ENCODE measurements at places on chromosomes 3 and 15.

DNA sequence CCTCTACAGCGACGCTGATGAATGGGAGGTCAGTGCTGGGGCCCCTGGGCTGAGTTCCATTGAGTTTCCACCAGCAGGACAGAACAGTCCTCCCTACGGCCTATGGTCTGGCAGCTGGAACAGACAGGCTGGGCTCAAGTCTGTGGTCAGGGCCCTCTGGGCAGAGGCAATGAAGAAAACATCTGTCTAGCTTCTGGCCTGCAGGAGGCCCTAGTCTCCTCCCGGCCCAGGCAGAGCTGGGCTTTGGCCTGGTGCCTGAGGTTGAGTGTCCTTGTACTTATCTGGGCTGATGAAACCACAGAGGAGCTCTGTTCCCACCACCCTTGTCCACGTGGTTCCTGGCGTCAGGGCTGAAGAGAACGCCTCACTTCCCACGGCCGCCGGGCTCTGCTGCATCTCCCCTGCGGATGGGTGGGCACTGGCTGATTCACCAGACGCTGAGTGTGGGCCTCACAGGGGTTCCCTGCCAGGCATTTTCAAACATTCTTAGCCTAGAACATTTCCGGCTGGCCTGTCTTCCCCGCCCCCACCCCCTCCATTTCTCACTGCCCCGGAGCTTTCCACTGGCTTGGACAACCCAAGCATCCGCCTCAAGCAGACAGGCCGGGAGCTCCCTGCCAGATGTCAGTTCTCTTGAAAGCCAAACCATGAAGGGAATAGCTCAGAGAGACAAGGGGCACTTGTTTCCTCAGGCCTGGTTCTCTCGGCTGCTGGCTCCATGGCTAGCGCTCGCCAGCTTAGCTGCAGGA lies 20.3 kb downstream of the PPCDC start:
- peak; percentile 90 for DNase-seq

GRCh38 chr3:111737706-111738086 lies 121.4 kb upstream of the PHLDB2 start:
- no peak for DNase-seq

GRCh38 chr3:193330555-193331204 lies 47.9 kb downstream of the ATP13A5 start:
- DNase-seq = no peak

GRCh38 chr3:173501931-173502489 lies 104.5 kb downstream of the NLGN1 start:
- DNase-seq = no peak

- DNase-seq = no peak
Observed at GRCh38 chr3:143848704-143849103, 436 bp upstream of the SLC9A9 start.

DNA sequence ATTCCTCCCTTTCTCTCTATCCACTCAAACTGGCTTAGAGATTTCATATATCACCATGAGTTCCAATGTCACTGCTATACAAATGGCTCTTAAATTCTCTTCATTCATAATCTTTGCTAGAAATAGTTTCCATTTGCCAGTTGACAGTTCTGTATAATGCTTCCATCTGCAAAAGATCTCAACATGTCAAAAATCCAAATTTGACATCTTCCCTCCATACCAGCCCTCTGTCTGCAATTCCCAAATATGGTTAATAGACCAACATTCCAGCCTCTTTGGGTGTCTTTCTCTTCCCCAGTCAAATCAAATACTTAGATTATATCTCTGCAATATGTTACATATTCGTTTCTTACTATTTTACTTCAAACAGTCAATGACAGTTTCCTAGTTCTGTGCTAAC lies 64.2 kb upstream of the SERPINI2 start:
- no peak for DNase-seq

- DNase-seq = no peak
Observed at GRCh38 chr3:184785890-184786279, 26.1 kb upstream of the VPS8 start.

DNA sequence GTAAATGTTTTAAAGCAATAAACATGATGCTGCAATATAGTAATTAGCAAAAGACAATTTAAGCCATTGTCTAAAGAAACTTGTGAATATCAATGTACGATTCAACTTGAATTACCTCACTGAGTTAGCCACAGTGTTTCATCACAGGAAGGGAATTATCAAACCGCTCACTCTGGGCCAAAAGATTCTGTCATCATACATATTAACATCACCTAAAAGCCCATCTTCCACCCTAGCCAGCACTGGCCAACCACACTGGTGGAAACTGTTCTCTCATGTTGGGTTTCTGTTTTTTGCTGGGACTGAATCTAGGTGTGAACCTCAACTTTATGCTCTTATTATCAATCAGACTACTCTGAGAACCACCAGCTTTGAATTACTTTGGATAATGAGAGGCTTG lies 497.7 kb upstream of the THBS1 start:
- DNase-seq = no peak

GRCh38 chr3:113226491-113226890 lies 15.1 kb downstream of the BOC start:
- DNase-seq = no peak

DNA sequence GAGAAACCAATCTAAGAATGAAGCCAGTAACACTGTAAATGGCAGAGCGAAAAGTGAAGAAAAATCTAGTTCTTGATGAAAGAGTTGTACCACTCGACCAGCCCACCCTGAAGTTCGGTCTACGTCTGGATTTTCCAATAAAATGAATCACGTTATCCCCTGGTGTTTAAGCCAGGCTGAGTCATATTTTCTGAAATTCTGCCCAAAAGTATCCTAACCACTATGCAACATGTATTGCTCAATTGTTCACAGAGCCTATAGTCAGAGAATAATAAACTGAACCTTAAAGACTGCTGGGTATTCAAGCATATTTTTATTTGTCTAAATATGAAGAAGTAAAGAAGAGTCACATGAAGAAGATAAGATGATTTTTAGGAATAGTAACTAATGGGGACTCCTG lies 245.7 kb downstream of the FGF12 start:
- DNase-seq = no peak

Data from left forelimb (tissue), 1 donor.